ENCODE measurements at places on chromosomes 11 and 22.

- DNase-seq = no peak
Measured at GRCh38 chr11:95267601-95268213, 36.7 kb upstream of the SESN3 start.

DNA sequence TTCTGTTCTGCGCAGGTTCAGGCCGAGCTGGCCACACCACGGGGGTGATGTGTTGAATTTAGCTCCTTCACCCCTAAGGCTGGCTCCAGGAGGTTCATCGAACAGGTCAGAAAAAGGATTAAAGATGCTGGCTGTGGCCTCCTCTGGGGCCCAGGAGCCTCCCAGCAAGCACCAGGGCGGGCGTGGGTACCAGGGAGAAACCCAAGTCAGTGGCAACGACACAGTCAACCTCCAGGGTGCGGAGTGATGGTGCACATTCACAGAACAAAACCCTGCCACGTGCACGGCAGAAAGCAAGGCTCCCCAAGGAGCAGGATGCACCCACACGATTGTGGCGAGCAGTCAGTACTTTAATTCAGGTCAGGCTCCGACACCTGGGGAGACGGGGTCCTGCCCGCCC lies 10.8 kb downstream of the C11orf24 start:
- no peak for DNase-seq

- DNase-seq = peak; percentile 10
Measured at GRCh38 chr11:8338138-8338537, 74.5 kb upstream of the LMO1 start.

DNA sequence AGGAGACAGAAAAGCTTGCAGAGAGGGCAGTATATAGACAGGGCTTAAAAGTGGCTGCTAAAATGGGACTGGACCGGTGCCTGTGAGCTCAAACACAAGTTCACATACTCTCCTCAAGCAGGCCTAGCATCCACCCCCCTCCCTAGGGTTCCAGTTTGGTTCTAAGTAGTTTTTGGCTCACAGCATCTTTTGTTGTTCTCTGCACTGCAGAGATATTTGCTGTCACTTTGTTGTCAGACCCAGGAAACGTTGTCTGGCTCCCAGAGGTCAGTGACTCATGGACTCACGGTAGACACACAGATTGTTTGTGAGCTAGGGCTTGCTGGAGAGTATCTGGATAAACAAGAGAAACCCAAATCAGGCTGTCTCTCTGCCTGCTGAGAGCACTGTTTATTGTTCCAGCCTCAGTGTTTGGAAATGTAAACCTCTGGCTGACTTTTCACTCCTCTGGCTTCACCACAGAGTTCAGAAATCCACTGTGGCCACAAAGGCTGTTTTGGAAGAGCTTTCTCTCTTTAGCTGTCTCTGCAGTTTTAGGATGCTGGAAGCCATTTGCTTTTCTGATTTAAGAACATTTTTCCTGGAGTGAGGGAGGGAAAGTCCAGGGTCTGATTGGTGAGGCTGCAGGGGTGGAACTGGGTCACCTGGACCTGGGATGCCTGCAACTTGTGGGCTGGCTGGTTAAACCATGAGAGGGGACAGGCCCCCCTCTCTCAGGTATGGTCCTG lies 303.7 kb upstream of the PLET1 start:
- DNase-seq = no peak

GRCh38 chr22:43826142-43827002 lies 14.3 kb upstream of the EFCAB6 start:
- no peak for DNase-seq
